ENCODE measurements at places on chromosomes 13 and 19.

DNA sequence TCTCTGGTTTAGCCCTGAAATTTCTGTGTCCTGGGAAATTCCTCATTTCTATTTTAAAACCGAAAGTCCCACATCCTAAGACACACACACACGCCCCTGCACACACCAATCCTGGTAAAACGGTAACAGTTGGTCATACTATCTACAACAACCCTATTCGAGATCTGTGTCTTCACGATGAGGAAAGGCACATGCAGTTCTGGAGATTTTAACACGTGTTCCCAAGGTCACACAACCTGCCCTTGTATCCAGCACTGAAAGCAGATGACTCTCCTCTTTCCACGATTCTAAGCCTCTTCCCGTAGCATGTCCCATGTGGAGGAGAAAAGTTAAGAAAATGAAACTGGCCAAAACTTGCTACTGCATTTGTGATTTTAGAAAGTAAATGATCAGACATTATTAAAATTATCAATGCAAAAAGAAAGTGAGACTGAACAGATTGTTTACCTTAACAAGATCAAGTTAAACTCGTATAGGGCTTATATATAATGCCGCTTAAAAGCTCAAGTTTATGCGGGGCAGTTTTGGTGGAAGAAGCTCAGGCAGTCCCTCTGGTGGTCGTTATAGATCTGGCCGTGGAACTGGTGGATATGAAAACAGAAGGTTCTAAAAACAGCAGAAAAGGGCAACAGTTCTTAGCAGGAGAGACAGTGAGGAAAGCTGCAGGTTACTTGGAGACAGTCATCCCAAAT, 32.7 kb downstream of the VSTM1 start:
- DNase-seq = peak; percentile 8

DNA sequence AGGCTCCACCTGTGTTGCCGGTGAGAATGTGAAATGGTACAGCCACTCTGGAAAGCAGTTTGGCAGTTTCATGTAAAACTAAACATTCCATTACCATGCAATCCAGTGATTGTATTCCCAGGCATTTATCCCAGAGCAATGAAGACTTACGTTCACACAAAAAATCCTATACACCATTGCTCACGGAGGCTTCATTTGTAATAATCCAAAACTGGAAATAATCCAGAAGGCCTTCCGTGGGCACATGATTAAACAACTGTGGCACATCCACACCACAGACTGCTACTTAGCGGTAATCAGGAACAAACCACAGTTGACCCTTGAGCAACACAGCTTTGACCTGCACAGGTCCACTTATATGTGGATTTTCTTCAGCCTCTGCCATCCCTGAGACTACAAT, 339.7 kb downstream of the MTUS2 start:
- DNase-seq = no peak

DNA sequence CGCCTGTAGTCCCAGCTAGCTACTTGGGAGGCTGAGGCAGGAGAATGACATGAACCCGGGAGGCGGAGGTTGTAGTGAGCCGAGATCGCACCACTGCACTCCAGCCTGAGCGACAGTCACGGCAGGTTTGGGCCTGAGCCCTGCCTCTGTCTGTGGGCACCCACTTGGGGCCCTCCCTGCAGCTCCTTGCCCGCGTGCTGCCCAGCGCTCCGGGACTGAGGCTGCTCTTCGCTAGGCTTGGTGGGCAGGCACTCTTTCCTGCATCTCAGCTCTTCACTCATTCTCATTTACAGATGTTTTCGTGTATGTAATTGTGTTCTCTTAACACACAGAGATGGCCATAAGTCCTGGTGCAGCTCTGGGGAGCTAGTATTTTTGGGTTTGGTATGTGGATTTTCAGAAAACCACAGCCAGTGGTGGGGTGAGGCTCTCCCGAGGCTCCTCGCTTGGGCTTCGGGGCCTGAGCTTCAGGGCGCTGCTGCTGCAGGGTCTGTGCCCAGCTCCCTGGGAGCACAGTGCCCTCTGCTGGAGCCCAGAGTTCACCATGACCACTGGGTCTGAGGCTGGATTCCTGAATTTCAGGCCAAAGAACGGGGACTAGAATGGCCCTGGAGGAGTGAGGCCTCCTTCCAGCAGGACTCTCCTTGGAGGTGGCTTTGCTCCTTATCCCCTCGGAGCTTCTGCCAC, 15.2 kb downstream of the UPF1 start:
- peak; percentile 75 for DNase-seq

DNA sequence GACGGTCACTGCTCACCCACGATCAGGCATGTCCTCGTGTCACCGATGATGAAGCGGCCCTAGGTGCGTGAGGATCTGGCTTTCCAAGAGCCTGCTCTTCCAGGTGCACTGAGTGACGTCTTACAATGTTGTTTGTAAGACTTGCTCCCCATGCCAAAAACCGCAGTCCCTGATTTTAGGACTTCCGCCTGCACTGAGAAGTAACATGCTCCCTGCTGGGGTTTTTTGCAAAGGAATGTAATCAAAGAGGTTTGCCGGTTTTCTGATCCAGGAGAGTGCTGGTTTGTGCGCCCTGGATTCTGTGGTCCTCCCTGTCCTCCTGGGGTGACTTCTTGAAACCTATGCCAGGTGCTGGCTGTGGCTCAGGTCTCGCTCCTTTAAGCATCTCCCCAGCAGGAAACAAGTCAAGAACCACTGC, 38.8 kb downstream of the MYO9B start:
- no peak for DNase-seq

DNA sequence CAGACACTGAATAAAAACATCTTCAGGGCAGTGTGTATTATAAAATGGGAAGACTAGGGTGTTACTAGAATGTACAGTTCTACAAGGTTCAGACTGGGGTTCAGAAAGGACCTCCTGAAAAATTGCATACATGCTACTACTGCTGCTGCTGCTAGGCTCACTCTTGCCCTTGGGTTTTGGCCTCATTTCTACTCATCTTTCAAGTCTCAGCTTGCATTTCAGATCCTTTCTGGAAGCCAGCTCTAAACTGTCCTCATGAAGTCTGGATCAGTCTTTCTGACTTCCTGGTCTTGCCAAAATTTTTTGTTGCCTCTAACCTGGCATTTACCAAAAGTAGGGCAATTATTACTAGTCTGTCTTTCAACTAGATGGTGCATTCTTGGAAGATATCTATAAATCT, 393.3 kb downstream of the DIAPH3 start:
- no peak for DNase-seq

DNA sequence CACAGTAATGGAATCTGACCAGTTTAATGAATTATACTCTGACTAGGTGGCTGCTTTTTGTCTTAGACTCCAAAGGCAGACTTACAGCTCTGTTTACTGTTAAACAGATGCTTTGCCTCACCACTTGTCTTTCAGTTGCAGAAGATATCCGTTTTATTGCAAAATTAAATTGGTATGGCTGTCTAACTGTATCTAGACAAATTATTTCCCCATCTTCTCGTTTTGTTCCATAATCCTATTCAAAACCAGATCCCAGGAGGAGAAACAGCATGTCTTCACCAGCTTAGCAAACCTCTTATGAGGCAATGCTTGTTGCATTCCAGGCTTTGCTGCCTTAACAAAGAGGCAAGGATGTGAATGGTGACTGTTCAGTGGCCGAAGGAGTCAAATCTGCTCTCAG, 215.6 kb downstream of the TDRD3 start:
- DNase-seq = no peak

GRCh38 chr13:113485545-113485944, 5.0 kb downstream of the DCUN1D2 start:
- no peak for DNase-seq

GRCh38 chr19:8518536-8518935, 4.6 kb upstream of the ZNF414 start:
- DNase-seq = no peak

DNA sequence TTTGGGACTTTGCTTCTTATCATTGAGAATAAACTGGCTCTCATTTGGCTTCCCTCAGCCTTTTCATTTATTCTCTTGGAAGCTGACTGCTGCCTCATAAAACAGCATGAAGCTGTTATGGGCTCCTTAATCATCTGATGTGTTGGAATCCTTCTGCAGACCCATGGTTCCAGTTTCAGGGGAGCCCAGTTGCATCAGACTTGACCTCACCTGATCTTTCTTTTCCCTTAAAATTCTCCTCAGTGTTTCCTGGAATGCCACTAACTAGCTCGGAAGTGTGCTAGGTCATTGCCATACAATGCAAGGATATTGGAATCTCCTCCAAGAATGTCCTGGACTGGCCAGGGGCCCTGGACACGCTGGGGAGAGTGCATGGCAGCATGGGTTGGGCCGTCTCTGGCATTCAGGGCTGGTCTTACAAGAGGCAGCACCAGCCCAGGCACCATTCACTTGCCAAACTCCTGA, 158.7 kb downstream of the FLT1 start:
- no peak for DNase-seq

DNA sequence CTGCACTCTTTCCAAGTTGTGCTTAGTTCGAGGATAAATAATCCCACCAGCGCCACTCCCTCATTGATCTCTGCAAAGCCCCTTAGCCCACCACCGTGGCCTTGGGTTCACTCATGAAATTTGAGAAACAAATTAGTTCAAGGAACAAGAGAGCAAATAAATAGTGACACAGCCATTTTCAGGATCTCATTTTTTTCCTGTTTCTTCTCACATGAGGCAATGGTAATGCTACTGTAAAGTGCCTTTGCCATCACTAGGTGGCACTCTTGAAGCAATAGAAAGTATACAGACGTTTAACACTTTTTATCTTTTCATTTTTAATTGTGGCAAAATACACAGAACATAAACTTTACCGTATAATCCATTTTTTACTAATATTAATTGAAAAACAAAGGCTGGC, 76.8 kb upstream of the ZNF835 start:
- no peak for DNase-seq

- no peak for DNase-seq
Measured at GRCh38 chr19:378706-379105, 30.2 kb downstream of the C2CD4C start.

GRCh38 chr13:61180234-61180633, 235.4 kb downstream of the PCDH20 start:
- no peak for DNase-seq

DNA sequence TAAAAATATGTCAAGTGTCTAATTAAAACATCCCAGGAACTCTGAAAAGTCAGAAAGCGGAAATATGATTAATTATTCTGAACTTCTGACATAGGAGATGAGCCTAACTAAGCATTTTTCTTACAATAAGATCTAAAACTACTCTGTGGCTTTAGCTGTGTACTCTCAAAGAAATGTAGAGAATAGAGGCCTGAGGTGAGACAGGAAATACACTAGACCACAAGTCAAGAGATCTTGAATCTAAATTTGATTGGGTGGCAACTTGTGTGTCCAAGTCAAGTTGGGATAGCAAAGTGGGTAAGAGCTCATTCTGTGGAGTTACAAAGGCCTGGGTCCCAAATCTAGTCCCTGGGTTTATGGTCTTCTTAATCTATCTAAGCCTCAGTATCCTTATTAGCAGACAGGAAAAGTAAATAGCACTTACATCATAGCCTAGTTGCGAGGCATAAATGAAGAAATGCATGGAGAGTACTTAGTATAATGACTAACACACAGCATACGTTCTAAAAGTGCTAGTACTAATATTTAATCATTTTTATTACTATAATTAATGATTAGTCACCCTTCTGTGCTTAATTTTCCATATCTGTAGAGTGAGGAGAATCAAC, 9.4 kb upstream of the LRRC63 start:
- no peak for DNase-seq

- DNase-seq = no peak
Measured at GRCh38 chr13:106651442-106651841, 83.5 kb upstream of the ARGLU1 start.

GRCh38 chr13:29810145-29810742, 40.2 kb downstream of the UBL3 start:
- no peak for DNase-seq

- DNase-seq = peak; percentile 85
Measured at GRCh38 chr19:15555759-15556633, 47.7 kb downstream of the CYP4F22 start.
